ENCODE measurements at places on chromosomes 5 and 9.

DNA sequence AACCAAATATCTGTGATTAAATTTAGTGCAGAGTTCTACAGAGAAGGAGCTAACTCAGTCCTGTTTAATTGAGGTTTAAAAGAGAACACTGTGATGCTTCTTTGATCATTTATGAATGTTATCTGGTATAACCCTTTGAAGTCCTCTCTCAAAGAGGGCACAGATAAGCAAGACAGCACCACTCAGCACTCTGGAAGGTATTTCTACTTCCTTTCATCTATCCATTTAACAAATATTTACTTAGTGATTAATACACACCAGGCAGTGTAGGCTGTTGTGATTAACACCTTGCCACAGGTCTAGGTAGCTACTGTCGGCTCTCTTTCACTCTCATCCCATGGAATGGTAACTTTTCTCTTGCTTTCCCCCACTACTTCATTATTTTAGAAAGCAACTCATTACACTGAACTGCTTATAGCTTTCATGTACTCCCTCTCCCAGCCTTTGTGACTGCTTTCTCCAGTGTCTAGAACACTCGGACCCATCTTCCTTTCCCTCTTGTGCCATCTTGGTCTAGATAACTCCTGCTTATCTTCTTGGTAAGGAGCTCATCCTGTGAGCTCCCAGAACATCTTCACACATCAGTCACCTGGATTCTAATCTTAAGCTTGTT is 54.7 kb downstream of the GLDC start:
- no peak for DNase-seq

DNA sequence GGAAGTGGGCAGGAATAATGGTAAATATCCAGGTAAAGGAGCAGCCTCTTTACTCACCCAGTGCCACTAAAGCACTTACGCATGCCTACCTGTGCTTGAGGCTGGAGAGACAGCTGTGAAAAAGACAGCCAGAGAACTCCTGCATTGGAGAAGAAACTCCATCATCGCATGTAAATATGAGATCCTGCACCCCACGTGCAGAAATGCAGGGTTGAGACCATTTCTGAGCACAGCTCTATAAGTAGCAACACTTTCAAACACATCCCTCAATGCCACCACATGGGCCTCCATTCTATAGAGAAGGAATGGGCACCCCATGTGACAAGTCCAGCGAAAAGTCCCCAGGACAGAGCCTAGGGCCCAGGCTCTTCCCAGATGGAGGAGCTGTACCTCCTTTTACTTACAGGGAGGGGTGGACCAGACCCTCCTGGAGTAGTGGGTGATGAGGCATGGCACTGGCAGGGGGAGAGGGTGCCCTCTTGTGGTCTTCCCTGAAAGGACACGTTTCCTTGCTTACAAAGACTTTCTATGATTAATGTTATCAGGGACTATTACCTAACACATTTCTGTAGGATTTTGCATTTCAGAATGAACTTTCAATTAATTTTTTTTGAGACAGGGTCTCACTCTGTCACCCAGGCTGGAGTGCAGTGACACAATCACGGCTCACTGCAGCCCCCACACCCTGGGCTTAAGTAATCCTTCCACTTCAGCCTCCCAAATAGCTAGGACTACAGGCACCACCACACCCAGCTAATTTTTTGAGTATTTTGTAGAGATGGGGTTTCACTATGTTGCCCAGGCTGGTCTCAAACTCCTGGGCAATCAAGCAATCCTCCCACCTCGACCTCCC is 55.3 kb upstream of the IL17B start:
- peak; percentile 80 for DNase-seq

GRCh38 chr5:142520885-142521284 is 165.0 kb downstream of the FGF1 start:
- DNase-seq = no peak

GRCh38 chr5:128084228-128085167 is 932 bp downstream of the SLC12A2 start:
- DNase-seq = peak; percentile 77

- no peak for DNase-seq
These were observed 123.0 kb upstream of the KCNN2 start for GRCh38 chr5:114238771-114239313.

GRCh38 chr9:16732546-16732945 is 137.9 kb downstream of the BNC2 start:
- DNase-seq = no peak

DNA sequence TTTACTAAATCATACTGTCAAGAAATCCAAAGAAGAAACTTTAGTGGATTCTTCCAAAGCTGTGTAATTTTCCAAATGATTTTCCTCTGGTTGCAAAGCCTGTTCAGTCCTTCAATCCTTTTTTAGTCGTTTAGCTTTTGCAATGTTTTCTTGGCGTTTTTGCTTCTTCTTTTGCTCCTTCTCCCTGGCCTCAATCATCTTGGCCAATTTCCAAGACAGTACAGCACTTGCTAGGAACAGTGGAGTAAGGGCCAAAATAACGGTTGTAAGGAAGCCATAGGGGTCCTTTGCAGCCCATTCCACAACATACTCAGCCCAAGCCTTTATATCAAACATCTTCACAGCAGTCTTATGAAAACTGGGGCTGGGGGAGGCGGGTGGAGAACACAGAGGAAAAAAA is 2.4 kb downstream of the SMIM15 start:
- DNase-seq = no peak

DNA sequence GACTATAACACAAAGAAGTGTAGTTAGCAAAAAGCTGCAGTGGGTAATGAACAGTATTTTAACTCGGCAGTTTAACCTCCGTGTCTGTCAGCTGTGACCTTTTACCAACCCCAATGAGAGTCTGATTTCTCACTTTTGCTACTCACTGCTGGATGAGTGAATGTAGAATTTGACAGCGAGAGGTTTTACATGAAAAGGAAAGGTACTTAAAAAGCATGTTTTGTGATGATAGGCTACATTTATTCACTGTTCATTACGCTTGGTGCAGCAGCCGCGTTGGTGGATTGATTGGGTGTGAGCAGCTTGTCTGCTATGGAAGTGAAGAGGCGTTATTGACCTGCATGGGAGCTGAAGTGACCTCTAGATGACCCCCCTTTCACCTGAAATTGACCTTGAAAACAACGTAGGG is 867.7 kb downstream of the NR2F1-AS1 start:
- no peak for DNase-seq

DNA sequence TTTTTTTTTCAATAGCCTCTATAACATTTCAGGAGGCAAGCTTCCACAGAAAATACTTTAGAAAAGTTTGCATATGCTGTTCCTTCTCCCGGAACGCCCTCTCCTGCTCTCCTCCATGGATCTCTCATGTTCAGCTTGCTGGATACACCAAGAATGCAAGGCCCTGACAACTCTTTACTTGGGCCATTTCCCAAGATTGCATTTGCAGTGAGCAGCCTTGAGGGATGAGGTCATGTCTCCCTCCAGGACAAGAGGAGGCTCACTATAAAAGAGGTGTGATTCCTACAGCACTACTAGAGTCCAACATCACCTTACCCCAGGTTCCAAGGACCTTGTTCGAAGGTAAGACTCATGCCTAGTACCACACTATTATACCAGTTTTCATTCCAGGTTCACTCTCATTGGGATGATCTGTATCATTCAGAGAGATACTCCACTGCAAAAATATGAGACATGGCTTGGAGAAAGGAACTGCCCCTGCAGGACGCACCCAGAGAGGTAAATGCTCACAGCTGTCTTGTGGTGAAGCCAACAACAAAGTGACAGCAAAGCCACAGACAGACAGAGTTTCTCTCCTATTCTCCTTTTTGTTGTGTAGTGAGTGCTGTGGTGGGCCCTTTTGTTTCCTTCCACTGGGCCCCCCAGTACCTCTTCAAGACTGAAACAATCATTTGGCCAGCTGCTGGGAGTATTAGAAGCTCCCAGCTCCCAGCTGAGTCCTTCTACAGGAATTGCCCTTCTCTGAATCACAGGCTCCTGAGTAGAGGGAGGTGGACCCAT is 151.7 kb upstream of the ZNF366 start:
- no peak for DNase-seq

- no peak for DNase-seq
These were observed 38.3 kb downstream of the PNPLA7 start for GRCh38 chr9:137511758-137512463.

- DNase-seq = peak; percentile 55
These were observed 1.8 kb downstream of the EGR1 start for GRCh38 chr5:138466900-138467710.
